ENCODE measurements at places on chromosomes 7 and 10.

- DNase-seq = no peak
These were observed 468.1 kb upstream of the IGFBP3 start for GRCh38 chr7:46389146-46389545.

DNA sequence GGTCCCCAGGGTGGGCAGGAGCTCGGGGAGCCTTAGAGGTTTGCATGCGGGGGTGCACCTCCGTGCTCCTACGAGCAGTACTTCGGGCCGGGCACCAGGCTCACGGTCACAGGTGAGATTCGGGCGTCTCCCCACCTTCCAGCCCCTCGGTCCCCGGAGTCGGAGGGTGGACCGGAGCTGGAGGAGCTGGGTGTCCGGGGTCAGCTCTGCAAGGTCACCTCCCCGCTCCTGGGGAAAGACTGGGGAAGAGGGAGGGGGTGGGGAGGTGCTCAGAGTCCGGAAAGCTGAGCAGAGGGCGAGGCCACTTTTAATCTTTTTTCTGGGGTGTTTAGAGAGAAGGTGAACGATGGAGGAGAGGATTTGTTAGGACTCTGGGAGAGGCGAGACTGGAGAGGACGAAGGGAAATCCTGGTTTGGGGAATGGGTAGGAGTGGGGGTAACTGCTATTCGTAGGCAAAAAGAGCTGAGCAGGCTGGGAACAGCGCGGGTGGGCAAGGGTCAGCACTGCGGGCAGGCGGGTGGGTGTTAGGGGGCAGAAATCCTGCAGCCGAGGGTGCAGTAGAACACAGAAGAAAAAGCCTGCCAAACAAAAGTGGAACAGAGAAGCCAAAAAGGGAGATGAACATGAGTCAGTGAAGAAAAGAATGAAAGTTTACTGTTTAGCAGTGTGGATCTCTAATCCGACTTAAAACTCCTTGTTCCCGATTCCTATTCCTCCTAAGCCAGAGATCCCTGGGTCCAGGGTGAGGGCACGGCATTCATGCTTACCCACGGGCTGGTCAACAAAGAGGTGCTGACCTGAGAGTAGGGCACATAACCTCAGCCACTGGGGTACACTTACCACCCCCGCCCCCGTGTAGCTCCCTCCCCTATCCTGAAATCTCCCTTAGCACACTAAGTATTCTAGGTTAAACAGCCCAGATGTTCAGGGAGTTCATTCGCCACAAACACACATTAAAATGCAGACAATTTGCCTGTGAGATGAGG is 26.9 kb downstream of the PRSS2 start:
- peak; percentile 22 for DNase-seq

GRCh38 chr7:78734626-78735025 is 718.8 kb downstream of the MAGI2 start:
- no peak for DNase-seq

DNA sequence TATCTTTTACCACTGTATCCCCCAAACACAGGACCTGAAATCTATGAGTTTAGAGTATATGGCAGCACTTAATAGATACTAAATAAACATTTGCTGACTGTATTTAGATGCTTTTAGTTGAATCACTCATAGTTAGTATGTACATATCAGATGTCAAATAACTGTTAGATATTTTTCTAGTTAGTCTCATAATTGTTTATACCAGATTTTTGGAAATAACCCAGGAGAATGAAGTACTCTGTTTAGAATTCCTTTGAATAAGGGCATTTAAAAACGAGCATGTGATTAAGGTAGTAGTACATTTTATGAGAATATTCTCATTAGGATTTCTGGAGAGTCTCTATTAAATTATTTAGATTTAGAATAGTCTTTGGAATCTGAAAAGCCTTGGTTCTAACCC is 22.3 kb upstream of the ZEB1 start:
- no peak for DNase-seq

DNA sequence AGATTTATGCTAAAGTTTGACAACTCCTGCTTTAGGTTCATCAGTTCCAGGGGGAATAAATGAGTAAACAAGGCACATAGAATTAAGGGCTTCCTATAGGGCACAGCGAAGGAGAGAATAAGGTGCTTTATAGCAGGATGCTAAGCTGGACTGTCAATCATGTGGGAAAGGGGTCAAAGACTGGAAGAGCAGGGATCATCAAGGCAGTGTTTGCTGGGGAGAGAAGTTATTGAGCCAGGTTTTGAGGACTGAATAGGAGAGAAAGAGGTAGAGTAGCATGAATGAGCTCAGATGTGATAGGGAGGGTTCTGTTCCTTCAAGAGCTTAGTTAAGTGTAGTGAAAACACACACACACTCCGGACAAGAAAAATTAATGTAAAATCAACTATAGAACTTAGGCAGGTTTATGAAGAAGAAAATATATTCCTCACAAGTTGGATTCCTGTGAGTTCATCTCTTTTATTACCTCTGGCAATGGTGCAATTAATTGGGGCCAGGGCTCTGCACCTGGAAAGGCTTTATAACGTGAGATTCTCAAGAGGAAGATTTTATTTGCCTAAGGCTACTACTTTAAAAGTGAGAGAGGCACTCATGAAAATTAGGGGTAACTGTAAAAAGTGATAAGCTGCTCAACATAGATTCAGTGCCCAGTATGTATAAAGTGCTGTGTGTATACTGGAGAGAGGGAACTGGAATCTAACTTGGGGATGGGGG is 222.4 kb downstream of the AUTS2 start:
- DNase-seq = no peak

DNA sequence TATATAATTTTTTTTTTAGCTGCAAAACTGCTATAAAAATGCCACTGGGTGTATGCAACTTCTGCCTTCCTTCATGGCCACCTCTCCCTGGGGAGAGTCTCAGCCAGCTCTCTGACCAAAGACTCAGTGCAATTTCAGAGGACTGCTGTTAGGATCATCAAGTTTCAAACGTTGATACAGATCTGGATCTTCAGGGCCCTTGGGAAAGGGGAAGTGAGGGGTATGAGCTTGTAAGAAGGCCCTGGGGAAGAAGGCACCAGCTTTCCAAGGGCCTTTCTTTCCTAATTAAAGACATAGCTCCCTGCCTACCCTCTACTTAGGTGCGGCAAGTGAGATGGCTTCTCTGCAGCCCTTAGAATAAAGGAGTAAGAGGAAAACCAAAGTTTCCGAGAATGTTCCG is 130.4 kb downstream of the CUL2 start:
- DNase-seq = no peak

DNA sequence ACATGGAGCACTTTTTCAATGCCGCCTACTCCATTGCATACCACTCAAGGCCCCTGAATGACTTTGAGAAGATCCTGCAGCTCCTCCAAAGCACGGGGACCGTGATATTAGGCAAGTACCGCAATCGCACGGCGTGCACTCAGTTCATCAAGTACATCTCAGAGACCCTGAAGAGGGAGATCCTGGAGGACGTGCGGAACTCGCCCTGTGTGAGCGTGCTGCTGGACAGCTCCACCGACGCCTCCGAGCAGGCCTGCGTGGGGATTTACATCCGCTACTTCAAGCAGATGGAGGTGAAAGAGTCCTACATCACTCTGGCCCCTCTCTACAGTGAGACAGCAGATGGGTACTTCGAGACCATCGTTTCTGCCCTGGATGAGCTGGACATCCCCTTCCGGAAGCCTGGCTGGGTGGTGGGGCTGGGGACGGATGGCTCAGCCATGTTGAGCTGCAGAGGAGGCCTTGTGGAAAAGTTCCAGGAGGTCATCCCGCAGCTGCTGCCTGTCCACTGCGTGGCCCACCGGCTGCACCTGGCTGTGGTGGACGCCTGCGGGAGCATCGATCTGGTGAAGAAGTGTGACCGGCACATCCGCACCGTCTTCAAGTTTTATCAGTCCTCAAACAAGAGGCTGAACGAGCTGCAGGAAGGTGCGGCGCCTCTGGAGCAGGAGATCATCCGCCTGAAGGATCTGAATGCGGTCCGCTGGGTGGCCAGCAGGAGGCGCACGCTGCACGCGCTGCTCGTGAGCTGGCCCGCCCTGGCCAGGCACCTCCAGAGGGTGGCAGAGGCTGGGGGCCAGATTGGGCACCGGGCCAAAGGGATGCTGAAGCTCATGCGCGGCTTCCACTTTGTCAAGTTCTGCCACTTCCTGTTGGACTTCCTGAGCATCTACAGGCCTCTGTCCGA is 12.7 kb upstream of the ATP6V0E2 start:
- no peak for DNase-seq

Data from activated gamma-delta T cell (primary cell).